SK-MEL-5 (cell line): ENCODE measurements at places on chromosomes 2 and 18.

GRCh38 chr2:6554466-6554865, 311.2 kb downstream of the CMPK2 start:
- DNase-seq = no peak

GRCh38 chr2:236130349-236130998, 37.7 kb downstream of the GBX2 start:
- no peak for DNase-seq

DNA sequence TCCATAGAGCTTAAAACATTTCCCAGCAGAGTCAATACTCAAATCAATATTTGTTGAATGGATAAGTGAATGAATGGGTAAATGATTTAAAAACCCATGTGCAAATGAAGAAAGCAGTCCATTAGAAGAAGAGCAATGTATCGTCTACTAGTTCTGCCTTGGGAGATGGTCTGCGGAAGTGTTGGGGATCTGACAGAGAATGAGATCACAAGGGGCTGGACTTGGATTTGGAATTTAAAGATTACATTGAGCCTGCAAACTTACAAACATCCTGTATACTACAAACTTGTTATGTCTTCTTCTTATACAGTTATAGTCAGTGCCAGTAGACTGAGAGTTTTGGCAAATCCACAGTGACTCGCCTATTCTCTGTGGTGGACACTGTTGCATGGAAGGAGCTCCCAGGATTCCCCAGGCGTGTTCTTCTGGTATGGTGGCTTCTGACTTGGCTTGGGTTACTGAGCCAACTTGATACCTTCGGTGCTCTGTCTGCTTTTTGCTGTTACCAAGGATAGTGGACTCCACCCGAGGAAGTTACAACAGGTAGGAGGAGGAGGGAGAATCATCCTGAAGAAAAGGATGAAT, 163.3 kb upstream of the SERPINE2 start:
- no peak for DNase-seq

DNA sequence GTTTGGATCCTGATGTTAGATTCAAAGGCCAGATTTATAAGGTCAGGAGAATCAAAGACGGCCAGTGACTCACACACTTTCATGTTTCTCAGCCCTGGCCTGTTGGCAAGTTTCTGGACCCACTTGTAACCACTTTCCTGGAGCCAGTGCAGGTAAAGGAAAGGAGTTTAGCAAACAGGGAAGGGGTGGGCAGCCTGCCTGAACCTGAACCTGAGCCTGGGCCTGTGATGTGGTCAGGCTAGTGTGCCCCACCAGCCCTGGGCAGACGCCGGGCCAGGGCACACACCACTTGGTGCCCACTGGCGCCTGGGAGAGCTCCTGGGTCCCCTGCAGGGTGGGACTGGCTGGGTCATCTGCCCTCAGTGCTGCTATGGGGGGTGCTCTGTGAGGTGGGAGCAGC, 100.5 kb upstream of the SPRED2 start:
- DNase-seq = no peak

DNA sequence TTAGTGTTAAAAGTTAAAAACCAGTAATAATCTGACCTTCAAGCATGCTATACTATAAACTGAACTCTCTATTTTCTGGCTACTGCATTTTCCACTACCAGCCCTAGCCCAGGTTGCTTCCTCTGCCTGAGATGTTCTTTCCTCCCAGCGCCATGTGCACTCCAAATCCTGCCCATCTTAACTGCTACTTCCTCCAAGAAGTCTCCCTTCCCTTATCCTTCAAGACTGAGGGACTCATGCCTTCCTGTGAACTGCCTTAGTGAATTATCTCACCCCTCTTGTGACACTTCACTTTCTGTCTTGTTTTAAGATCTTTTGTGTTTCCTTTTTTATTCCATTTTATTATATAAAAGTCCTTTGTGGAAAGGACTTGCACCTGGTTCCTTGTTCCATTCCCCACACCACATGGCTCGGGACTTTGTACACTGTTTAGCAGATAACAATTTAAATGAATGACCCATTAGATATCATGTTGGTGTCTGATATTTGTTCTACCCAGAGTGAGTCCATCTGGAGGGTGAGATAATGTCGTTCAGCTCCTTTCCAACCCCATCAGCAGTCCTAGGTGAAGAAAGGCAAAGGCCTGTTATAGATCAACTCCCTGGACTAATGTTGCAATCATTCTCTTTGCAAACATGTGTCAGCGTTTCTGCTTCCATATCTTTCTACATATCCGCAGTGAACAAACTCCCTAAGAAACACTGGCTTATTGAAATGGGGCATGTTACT, 20.9 kb upstream of the AGFG1 start:
- DNase-seq = no peak

DNA sequence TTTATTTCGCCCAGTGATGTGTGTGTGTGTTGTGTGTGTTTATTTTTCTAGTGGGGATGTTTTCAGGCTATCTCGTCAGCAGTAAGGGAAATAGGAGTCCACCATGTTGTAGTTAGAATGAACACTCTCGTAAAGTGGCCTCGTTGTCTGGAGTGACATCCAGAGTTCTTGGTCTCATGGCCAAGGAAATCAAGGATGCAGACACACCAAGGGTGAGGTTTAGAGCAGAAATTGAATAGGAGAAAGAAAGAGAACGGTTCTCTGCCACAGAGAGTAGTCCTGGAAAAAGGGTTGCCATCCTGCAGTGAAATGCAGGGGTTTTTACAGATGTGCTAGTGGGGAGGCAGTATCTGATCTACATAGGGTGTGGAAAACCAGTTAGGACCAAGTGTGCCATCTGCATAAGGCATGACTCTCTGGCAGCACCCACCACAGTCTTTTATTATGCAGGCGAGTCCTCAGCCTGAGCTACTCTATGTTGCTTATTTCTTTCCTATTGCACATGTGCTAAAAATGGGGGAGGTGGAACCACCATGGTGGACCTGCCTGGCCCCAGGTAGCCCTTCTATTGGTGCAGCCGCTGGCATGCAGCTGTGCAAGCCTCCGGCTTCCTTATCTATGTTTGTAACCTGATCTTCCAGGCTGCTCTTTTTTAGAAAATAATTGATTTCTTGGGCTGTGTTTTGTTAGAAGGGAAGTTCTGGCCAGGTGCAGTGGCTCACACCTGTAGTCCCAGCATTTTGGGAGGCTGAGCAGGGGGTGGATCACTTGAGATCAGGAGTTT, 23.2 kb downstream of the RALB start:
- DNase-seq = no peak

DNA sequence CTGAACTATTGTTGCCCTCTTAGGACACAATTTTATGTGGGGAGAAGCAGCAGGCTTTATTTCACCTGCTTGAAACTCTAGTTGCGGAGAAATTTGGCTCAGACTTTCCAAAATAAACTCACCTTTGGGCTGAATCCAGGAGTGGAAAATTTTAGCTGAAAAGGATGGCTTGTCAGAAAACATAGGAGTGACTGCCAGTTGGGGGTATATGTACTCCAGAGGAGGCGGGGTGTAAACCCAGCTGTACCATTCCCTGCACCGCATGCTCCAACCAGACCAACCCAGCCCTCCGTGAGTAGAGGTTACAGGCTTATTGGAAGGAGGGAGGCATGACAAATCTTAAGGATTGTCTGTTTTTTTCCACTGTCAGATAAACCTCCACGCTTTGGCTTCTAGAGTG, 53.8 kb downstream of the PRKCE start:
- DNase-seq = no peak

DNA sequence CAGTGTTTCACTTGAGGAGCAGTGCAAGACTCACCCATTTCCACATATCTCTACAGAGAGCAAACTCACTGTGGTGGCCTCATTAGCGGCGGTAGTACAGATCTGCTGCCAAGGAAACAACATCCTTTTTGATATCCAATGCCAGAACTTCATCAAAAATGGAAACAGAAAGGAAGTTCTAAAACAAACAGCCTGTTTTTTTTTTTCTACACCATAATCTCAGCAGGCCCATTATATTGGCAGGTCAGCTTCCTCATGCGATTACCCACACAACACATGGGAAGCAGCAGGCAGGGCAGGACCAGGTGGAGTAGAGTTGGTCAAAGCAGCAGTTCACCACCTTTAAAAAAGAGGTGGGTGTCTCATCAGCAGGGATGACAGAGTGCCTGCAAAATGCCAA, 678.9 kb upstream of the CELF4 start:
- no peak for DNase-seq

- DNase-seq = no peak
Observed at GRCh38 chr18:61155586-61155985, 177.6 kb upstream of the CDH20 start.

GRCh38 chr2:187264612-187265011, 183.4 kb downstream of the CALCRL start:
- DNase-seq = no peak
